ENCODE measurements at places on chromosomes 1 and 21.

GRCh38 chr1:71015745-71016144 lies 31.9 kb downstream of the PTGER3 start:
- no peak for DNase-seq

- no peak for DNase-seq
Measured at GRCh38 chr21:33219954-33220353, 9.8 kb upstream of the IFNAR2 start.

GRCh38 chr1:192133350-192133926 lies 24.8 kb upstream of the RGS18 start:
- no peak for DNase-seq

GRCh38 chr1:236009857-236010256 lies 55.0 kb downstream of the NID1 start:
- no peak for DNase-seq

- no peak for DNase-seq
Measured at GRCh38 chr21:44891631-44892031, 18.1 kb upstream of the PTTG1IP start.

GRCh38 chr21:23478381-23478780 lies 2128.9 kb downstream of the MRPL39 start:
- no peak for DNase-seq

GRCh38 chr1:113855630-113856400 lies 15.7 kb downstream of the PTPN22 start:
- no peak for DNase-seq

DNA sequence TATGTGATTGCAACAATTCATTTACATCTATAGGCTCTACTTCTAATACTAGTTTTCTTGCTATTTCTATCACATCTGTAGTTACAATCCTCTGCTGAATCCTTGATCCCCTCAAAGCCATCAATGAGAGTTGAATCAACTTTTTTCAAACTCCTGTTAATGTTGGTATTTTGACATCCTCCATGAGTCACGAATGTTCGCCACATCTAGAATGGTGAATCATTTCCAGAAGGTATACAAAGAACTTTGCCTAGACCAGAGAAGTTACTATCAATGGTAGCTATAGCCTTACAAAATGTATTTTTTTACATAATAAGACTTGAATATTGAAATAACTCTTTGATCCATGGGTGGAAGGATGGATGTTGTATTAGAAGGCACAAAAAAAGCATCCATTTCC lies 110.0 kb downstream of the AMY1C start:
- DNase-seq: no peak

DNA sequence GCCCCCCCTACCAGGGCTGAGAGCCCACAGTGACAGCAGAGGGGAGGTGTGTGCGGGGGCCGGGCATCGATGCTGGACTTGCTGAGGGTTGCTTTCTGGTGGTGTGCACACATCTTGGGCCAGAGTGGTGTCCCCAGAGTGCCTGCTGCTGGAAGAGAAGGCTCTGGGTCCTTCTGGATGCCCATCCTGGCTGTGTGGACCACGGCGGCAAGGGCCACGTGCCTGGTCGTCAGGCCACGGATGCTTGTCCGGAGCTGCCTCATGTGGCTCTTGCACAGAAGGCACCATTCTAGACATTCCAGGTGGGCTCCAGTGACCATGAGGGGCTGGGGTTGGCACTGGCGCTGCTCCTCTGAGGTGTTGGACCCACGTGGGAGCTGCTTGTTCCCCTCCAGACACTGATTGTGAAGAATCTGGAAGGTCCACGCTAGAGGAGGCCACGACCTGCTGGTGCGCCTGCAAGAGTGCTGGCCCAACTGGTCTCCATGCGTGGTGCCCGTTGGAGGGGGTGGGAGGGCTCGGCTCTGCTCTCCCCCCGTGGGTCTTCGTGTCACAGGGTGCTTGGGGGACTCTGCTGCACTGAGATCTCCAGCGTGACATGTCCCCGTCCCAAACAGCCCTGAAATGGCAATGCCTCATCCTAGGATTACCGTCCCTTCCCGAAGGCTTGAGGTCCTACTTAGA lies 25.8 kb downstream of the SKI start:
- no peak for DNase-seq

GRCh38 chr1:112322983-112323678 lies 72.9 kb upstream of the CTTNBP2NL start:
- no peak for DNase-seq

GRCh38 chr1:154996966-154997701 lies 3.7 kb downstream of the LENEP start:
- no peak for DNase-seq

DNA sequence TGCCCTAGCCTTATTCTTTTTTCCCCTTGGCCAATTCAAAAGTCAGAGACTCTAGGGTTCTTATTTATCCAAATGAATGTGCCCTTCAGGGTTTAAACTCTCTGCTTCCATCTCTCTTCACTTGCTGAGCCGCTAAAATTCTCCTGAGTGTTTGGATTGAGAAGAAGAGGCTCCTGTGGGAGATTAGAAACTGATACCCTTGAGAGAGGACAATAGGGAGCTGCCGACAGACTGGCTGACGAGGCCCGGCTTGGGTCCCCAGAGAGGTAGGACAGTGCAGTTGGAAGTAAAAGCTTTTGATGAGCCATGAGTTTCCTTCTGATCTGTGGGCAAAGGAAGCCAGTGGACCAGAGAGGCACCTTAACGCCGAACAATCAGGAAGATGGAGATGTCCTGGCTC lies 41.3 kb upstream of the UBE2U start:
- DNase-seq: no peak

DNA sequence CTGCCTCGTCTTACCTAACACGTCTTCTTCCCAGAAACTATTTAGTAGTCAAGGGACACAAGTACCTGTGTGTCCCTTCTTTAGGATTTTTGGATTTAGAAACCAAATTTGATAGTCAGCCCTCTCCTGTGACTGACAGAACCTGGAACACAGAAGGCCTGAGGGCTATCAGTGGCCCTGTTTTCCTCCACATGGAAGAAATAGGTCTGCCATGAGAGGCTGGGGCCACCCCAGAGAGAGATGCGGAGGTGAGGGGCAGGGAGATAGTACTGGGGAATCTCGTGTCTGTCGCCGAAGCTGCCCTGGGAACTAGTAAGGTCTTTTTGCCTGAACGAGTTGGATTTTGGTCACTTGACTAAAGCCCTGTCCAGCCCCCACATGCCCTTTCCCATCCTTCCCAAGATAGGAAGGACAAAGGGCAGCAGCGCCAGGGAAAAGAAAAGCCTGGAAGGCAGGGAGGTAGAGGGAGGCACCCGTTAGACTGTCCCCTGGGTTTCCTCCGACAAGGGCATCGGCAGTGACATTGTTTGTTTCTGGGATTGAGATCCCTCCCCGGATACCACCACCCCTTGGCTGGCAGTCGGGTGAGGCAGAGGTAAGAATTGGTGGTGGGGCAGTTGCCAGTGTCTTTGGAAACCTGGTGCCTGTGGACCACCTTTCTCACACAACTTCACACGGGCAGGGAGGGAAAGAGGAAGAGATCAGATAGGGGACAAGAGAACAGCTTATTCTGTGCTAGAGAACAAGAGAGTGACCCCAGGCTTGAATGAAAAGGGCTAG lies 19.8 kb downstream of the SMIM12 start:
- no peak for DNase-seq

DNA sequence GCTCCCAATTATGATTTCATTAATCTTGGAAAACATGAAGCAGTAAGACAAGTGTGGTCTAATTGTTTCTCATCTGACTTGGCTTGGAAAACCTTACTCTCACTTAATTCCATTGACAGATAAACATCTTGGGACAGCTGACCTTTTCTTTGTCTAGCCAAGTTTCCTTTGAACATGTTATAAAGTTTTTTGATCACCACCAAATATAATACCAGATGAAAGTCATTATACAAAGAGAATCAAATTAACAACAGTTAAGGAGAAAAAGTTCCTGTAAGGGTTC lies 50.2 kb downstream of the ALG14 start:
- DNase-seq: no peak

- DNase-seq: no peak
Measured at GRCh38 chr1:106047210-106047609, 1009.3 kb upstream of the PRMT6 start.

- DNase-seq: no peak
Measured at GRCh38 chr1:42944246-42944928, 14.3 kb downstream of the SLC2A1 start.
